ENCODE measurements at places on chromosomes 16 and 17.

DNA sequence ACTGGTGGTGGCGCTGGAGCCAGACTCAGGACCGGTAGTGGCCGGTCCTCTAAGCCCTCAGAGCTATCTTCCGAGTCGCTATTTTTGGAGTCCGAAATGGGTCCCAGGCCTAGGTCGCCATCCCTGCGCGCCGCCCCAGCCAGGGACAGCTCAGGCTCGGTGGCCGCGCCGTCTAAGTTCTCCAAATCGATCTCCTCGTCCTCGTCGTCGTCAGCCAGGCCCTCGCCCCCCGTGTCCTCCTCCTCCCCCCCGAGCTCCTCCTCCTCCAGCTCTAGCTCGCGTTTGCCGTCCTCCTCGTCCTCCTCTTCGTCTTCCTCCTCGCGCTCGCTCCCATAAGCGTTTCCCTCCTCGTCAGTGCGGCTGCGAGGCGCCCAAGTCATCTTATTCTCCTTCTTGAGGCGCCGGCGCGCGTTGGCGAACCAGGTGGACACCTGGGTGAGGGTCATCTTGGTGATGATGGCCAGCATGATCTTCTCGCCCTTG is 1.6 kb downstream of the IRX3 start:
- DNase-seq: peak; percentile 42

DNA sequence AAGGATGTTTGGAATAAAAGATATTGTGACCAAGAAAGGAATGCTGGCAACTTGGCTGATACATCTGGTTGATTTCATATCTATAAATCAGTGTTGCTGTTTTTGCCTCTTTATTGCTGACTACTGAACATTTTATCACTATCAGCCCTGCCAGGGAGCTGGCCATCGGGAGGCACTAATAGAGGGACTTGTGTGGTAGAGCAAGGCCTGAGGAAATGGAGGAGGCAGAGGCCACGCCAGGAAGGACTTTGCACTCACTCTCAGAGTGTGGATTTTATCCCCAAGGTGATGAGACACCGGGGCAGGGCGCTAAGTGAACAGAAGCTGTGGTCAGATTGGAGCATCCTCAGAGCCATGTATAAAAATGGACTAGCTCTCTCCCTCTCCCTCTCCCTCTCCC is 9.3 kb upstream of the CYB561 start:
- no peak for DNase-seq

GRCh38 chr16:24164416-24164815 is 91.7 kb upstream of the CACNG3 start:
- no peak for DNase-seq

DNA sequence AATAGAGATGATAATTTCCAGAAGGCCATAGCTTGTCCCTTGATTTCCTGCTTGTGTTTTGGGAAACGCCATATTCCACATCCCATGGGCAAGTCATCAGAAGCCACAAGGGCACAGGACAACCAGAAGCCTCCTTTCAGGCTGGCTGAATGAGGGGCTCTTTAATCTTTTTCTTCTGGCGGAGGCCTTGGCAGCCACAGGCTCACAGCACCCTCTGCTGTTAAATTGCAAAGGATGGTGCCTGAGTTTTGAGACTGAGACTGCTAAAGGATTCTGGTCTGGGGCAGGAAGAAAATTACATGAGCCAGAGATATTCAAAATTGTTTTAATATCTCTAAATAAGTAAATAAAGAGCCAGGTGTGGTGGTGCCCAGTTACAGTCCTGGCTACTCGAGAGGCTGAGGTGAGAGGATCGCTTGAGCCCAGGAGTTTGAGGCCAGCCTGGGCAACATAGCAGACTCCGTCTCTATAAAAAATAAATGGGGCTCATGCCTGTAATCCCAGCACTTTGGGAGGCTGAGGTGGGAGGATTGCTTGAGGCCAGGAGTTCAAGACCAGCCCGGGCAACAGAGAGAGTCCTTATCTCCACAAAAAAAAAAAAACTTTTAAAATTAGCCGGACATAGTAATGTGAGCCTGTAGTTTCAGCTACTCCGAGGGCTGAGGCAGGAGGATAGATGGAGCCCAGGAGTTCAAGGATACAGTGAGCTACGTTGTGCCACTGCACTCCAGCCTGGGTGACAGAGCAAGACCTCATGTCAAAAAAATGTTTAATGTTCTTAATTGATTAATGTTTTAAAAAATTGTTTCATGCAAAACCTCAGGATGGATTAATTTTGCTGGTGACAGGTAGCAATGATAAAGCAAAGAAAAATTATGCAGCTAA is 26.3 kb downstream of the AARSD1 start:
- DNase-seq: peak; percentile 72

GRCh38 chr17:3886776-3887175 is 6.1 kb downstream of the CAMKK1 start:
- no peak for DNase-seq

- no peak for DNase-seq
Measured at GRCh38 chr17:38534498-38534885, 71.3 kb downstream of the SRCIN1 start.

- peak; percentile 27 for DNase-seq
Measured at GRCh38 chr16:66714654-66715307, 18.2 kb upstream of the CMTM4 start.

DNA sequence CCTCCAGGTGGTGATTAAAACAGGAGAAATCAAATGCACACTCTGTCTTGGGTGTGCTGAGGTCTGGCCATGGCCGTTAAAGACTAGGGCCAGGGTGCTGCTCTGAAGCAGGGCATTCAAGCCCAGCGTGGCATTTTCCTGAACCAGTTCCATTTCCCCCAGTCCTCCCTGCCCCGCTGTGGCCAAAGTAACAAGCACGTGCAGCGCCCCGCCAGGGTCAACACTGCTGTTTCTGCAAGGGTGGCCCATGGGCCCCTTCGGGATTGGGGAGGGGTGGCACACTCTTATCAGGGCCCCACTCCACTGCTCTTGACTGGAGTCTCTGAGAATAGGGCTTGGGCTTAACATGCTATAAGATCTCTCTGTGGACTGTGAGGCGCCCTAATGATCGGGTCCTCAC is 72.9 kb downstream of the IL21R start:
- no peak for DNase-seq

- no peak for DNase-seq
Measured at GRCh38 chr17:82400206-82400605, 17.9 kb upstream of the HEXD start.

- peak; percentile 82 for DNase-seq
Measured at GRCh38 chr17:64418506-64419339, 28.1 kb upstream of the PECAM1 start.

- no peak for DNase-seq
Measured at GRCh38 chr17:77426676-77427386, 286.1 kb downstream of the SEC14L1 start.

GRCh38 chr17:34252444-34253138 is 2.5 kb upstream of the CCL2 start:
- DNase-seq: no peak

DNA sequence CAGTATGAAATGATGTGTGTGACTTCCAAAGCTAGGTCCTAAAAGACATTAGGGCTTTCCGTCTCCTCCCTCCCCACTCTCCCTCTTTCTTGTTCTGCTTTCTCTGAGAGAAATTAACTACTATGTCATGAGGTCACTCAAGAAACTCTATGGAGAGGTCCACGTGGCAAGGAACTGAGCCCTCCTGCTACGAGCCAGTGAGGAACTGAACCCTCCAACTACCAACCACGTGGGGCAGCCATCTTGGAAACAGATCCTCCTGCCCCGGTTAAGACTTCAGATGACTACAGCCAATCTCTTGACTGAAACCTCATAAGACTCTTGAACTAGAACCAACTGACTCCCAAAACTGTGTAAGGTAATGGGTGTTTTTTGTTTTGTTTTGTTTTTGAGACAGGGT is 4.2 kb upstream of the ALOX15 start:
- no peak for DNase-seq

- DNase-seq: peak; percentile 90
Measured at GRCh38 chr16:12252616-12253015, 276.1 kb downstream of the SNX29 start.

GRCh38 chr17:76121932-76122430 is 18.4 kb upstream of the EXOC7 start:
- DNase-seq: no peak

DNA sequence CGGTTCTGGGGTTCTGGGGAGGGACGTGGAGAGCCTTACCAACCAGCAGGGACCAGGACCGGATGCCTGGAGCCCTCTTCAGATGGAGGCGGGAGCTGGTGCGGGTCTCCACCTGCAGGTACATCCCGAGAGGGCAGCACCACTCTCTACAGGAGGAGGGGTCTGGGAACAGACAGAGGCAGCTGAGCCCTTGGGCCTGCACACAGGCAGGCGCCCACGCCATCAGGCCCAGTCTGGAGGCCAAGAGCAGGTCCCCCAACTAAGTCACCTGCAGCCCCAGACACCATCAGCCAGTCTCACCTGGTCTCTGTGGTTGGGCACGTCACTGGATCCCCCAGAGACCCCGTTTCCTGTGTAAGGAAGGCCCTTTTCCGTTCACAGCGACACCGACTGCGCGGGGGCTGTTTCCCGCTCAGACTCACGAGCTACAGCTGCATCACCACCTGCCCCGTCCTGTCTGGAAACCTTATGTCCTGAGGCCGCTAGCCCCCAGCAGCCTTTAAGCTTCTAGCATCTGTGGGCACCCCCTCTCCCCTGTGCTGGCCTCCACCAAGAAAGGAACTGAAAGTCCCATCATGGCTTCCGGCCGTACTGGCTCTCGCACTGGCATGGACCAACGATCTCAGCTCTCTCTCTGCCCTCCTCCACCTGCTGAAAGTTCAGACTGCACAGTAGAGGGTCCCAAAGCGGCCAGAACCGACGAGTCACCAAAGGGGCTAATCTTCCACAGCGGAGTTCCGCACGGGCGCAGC is 1.2 kb downstream of the CYBC1 start:
- no peak for DNase-seq

DNA sequence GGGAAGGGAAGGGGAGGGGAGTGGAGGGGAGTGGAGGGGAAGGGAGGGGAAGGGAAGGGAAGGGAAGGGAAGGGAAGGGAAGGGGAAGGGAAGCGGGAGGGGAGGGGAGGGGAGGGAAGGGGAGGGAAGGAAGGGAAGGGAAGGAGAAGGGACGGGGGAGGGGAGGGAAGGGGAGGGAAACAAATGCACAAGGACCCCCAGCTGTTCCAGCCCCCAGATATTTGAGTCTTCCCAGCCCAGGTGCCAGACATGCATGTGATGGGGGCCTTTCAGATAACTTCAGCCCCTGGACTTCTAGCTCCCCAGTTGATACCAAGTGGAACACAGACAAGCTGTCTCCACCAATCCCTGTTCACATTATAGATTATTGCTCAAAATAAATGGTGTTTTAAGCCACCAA is 14.7 kb upstream of the KDM8 start:
- no peak for DNase-seq

DNA sequence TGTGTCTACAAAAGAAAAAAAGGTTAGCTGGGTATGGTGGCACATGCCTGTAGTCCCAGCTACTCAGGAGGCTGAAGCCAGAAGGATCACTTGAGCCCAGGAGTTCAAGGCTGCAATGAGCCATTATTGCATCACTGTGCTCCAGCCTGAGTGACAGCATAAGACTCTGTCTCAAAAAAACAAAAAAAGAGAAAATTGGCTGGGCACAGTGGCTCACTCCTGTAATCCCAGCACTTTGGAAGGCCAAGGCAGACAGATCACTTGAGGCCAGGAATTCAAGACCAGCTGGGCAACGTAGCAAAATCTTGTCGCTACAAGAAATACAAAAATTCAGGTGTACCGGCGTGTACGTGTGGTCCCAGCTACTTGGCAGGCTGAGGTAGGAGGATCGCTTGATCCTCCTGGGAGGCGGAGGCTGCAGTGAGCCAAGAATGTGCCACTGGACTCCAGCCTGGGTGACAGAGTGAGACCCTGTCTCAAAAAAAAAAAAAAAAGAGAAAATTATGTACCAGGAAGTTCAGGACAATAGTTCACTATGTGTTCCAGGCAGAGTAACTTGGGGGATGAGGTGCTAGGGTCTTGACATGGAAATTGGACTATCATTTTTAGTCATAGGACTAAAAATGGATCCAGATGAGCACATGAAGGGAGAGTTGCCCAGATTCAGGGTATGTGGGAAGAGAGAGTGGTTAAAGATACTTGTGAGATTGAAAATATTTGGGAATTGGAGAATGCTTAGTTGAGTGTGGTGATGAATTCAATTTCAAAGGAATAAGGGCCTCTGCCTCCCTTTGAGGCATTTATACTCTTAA is 11.0 kb downstream of the ALDH3A2 start:
- no peak for DNase-seq

DNA sequence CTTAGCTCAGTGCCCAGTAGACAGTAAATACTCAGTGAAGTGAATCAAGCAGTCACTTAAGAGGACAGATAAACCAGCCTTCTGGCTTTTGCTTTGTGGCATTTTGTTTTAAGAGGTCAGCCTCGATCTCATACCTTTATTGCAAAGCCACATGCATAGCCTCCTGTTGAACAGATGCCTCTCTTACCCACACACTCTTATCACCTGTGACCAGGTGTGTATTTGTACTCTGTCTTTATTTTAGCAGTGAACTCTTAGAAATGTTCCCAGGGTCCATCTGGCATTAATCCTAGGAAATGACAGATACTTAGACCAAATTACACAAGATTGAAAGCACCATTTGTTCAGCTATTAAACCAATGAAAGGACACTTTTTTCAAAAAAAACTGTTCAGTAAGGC is 1426.5 kb downstream of the CDH11 start:
- no peak for DNase-seq

DNA sequence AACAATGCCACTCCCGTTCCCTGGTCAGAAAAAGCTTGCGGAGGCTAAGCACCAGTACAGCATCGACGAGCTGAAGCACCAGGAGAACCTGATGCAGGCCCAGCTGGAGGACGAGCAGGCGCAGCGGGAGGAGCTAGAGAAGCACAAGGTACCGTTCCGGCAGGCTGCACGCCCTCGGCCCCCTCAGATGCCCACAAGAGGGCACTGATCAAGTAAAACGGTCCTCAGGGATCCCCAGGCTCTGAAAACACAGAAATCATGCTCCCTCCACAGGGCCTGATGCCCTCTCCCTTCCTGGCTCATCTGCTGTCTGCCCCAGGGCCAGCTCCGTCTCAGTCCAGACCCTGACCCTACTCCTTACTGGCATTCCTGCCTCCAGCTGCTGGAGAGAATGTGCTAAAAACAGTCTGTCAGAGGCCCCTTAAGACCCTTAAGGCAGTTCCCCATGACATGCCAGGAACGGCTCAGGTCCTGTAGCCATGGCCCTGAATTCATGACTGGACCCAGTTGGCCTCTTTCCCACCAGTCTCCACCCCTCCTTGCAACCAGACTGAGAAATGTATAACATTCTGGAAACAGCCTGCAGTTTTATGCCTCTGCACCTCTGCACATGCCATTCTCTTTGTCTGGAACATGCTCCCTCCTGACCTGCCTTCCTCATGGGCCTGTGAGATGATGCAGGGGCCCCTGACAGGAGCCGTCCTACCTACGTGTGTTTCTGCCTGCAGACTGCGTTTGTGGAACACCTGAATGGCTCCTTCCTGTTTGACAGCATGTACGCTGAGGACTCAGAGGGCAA is 21.8 kb downstream of the DRC3 start:
- peak; percentile 44 for DNase-seq

Measured in NCI-H1092 treated with DMSO at 0.1 percent for 48 hours (cell line).